NCI-H526 (cell line): ENCODE measurements at places on chromosomes 2 and 18.
A peak's percentile ranks its signal among the peaks of the same experiment; 100 is the strongest.

- DNase-seq = no peak
Observed at GRCh38 chr18:23283916-23284430, 148.7 kb downstream of the CABLES1 start.

DNA sequence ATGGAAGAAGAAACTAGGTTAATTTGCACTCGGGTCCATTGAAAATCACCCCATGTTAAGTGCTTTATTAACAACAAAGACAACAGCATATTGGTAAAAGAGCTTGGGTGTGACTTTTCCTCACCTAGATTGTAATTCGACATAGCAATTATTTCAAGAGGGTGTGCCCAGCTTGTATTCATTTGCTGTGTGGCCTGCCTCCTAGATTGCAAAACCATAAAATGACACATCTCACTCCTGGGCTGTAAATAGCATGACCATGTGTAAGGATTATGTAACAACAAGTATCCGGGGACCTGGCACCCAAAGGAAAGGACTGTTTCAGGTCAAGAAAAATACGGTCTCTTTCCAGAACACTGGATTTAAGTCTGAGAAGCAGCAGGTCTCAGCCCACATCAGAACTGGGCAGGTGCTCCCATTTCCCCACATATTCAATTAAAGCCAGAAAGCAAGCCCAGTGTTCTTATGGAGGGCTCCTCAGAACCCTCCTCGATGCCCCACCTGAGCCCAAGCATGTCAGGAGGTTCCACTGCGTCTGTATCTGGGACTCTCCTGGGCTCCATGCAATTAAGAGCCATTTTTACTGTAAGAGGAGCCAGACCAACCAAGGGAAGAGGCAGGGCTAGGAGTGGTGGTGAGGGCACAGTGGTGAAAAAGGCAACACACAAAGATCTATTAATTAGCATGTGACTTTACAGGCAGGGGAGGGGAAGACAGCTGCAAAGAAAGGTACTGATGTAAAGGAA, 39.2 kb downstream of the MREG start:
- no peak for DNase-seq

DNA sequence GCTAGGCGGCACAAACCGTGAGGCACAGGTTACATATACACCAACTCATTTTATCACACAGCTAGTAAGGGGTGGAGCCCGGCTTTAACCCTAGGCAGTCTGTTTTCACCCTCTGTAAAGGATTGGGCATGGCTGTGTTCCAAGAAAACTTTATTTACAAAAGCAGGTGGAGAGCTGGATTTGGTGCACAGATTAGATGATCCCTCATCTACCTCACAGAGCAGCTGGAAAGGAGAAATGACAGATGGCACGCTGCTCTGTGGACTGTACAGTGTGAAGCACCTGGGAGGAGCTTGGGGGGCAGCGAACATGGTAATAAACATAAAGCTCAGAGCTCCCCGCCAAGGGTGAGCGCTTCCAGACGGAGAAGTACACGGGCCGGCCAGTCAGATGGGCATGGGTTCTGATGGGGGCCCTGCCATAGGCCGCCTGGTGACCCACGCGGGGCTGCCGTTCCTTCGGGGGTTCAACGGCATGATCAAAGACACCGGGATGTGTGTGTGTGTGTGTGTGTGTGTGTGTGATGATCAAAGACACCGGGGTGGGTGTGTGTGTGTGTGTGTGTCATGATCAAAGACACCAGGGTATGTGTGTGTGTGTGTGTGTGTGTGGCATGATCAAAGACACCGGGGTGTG, 862 bp upstream of the TMEM177 start:
- peak; percentile 56 for DNase-seq

- DNase-seq = no peak
Observed at GRCh38 chr2:118925476-118925875, 16.5 kb upstream of the MARCO start.

GRCh38 chr2:7242189-7242867, 325.1 kb downstream of the RNF144A start:
- no peak for DNase-seq

GRCh38 chr2:121200011-121200347, 85.0 kb downstream of the TFCP2L1 start:
- DNase-seq = no peak

DNA sequence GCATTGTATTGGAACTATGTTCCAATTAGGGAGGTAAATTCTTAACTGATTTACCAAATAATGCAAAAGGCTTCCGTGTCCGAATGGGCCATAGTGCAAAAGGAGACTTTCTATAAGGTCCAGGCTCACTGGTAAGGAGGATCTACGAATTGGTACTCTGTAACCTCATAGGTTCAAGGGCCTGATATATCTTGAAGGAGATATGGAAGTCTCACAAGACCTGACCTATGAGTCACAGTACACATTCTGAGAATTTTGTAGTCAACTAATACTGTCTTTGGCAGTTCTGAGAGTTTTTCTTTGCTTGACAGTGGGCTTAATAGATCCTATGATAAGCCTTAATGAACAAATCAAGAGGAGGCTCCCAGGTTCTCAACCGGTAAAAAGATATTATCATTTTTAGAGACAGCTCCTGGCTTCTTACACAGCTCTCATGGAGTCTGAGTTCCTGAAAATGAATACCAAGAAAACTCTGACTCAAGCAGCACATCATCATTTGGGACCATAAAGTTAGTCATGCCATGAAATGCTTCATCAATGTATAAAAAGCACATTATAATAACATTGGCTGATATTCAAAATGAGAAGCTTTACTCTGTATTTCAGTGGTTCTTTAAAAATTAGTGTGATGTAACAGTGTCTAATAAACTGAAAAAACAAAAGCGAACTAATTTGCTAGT, 1275.2 kb upstream of the CRIM1 start:
- no peak for DNase-seq

GRCh38 chr2:108267101-108267500, 21.6 kb upstream of the SULT1C2 start:
- DNase-seq = no peak

- DNase-seq = no peak
Observed at GRCh38 chr2:137096187-137096586, 330.8 kb downstream of the THSD7B start.

DNA sequence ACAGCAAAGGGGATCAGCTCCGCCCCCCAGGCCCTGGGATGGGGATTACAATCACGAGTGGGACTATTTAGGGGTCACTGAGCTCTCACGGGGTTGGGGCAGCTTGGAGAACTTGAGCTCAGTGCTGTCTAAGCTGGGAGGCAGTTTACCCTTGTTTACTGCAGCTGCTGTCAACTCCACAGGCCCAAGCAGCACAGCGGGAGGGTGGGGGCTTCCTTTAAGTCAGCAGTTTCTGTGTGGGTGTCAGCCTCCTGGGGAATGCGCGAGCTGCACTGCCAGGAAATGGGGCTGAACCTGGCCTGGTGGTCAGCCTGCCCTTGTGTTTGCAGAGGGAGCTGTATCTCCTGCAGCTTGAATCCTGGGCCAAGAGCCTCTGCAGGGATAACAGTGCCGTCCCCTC, 29.8 kb downstream of the TOGARAM2 start:
- DNase-seq = no peak

DNA sequence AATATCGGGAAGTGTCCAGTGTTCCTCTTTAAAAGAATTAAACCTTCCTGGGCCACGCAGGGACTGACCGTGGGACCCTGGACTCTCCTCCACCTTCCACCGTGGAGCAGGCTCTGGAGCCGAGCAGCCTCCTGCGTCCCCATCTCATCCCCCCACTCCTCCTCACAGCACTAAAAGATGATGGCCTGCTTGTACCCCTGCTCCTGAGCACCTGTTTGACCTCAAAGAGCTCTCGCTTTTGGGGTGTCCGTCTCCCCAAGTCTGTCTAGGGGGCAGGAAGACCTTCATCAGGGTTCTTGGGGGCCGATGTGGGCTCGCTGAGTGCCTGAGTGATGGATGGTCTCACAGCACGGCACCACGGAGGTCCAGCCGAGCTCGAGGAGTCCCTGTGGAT, 1.2 kb upstream of the SDC1 start:
- no peak for DNase-seq

- DNase-seq = no peak
Observed at GRCh38 chr2:149049142-149049541, 10.6 kb downstream of the LYPD6B start.

- DNase-seq = peak; percentile 60
Observed at GRCh38 chr2:10909996-10910341, 1.8 kb upstream of the KCNF1 start.

DNA sequence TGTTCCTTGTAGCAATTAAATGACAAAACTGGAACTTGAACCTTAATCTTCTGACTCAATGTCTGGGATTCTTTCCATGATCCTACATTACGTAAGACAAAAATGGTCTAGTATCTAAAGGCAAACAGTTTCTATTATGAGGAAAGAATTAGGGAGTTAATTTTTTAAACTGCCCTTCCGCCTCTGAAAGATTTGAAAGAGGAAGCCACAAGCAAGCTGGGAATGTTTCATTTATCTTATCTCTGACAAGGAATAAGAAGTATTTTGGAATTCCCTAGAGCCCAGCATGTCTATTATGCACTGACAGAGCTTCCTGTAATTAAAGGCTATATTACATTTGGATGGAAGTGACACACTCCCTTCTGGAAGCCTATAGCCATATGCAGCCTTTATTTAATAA, 558.8 kb upstream of the CDH2 start:
- no peak for DNase-seq

DNA sequence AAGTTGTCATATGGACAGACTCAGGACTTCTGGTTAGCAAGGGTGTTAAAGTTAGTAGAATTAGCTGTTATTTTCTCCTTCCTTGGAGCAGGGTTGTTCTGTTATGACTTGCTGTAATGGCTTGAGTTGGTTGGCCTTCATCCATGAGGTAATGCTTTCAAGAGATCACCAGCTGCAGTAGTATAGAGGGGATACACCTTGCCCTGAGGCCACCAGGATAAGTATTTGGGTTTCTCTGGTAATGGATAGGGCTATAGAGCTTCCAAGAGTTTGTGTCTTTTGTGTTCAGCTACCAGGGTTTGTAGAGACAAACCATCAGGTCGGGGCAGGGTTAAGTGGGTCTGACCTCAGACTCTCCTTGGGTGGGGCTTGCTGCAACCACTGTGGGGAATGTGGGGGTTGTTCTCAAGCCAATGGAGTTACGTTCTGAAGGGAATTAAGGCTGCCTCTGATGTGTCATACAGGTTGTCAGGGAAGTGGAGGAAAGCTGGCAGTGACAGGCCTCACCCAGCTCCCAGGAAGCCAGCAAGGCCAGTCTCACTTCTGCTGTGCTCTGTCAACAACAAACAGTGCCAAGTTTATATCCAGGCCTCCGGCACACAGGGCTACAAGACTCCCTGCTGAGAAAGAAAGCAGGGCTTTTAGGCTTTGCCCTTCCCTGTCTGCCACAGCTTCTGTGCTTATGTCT, 356.6 kb downstream of the SPAG16 start:
- DNase-seq = no peak

- no peak for DNase-seq
Observed at GRCh38 chr2:10242998-10243925, 59.4 kb upstream of the HPCAL1 start.

DNA sequence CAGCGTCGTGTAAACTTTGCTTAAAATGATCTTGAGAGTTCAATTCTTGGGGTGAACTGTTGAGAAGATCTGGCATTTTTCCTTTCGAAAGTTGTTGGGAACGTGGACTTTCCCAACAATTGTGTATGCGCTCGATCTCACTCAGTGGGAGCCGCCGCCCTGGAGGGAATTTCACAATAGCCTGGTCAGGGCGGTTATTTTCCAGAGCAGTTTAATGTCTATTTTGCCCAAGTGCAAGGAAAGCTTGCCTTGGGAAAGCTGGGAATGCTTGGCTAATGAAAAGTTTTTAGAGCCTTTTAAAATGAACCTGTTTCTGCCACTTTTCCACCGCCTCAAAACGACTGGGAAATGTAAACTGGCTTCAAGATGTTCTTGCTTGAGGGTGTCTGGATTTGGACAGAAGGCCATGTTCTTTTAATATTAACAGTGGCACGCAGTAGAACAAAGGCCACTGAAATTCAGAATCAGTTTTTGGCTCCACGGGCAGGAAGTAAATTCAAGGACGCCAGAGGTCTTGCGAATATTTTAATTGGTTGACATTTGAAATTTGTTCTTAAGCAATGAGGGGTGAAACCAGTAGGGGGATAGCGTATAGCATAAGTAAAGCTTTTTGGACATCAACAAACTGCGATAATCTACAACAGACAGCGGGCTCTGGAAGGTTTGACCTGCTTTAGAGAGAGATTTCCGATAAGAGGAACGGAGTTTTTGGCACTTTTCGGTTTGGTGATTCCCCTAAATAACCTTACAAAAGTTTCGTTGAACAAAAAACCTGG, 1.2 kb downstream of the CFLAR start:
- DNase-seq = peak; percentile 67

- DNase-seq = no peak
Observed at GRCh38 chr2:31227711-31228125, 6.2 kb upstream of the EHD3 start.

GRCh38 chr18:12703664-12704063, 822 bp downstream of the PSMG2 start:
- DNase-seq = no peak

GRCh38 chr2:151570191-151570590, 160.5 kb downstream of the RIF1 start:
- DNase-seq = no peak

GRCh38 chr18:73653251-73653650, 494.4 kb downstream of the FBXO15 start:
- DNase-seq = no peak

DNA sequence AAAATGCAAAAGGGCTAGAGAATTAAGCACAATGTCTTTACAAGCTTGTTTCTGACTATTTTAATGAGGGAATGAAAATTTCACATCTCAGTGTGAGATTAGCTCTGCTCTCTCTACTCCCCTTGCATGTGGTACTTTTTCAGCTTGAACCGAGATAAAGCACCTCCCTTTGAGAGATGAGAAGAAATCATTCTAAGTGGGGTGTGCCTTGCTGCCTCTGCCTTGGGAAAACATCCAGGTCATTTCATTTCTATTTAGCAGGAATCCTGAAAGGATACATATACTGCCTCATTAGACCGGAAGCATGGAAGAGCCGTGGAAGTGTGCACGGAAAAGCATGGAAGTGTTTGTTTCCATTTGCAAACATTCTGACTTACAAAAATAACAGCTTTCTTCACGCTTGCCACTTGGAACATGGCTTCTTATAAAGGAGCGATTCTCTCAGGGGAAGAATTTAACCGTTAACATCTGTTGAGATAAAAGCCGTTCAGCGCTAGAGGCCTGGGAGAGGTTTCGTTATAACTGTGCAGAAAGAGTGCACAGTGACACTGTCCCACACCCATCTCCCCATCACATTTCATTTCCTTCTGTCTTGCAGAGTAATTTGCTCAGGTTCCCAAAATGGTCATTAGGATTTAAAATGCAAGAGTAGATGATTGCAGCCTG, 16.7 kb downstream of the NOSTRIN start:
- DNase-seq = no peak
